ENCODE measurements at places on chromosomes 1 and 21. TPM values are rescaled to one million over a fixed set of nuclear protein-coding genes. Genes with fewer than 3 reads are reported as not detected.

CFHR5 gene
- not detected for total RNA-seq

SF3B4 gene
- total RNA-seq = 112 TPM

FMO1 gene
- total RNA-seq = not detected

RGS16 gene
- 37.8 TPM for total RNA-seq

MAP3K21 gene
- total RNA-seq = 0.93 TPM

TMEM52 gene
- total RNA-seq = not detected

RBP7 gene
- not detected for total RNA-seq

RAB3GAP2 gene
- total RNA-seq = 49.1 TPM

FAM43B gene
- total RNA-seq = not detected

C1orf141 gene
- not detected for total RNA-seq

CFHR1 gene
- not detected for total RNA-seq

HJV gene
- total RNA-seq = not detected

ITGB2 gene
- total RNA-seq = 801 TPM

RGS13 gene
- total RNA-seq = not detected

S100A12 gene
- total RNA-seq = not detected

MTMR11 gene
- total RNA-seq = 12.9 TPM

Measured in T-helper 1 cell treated with Interleukin-12 subunit alpha and Interleukin-12 subunit beta and Interleukin-4 antibody, amounts not matched to agents 30 ng/mL and 1 ng/mL, for 36 hours (primary cell).